Naive thymus-derived CD8-positive, alpha-beta T cell (primary cell): ENCODE measurements at places on chromosomes 12 and 14.
A peak's percentile ranks its signal among the peaks of the same experiment; 100 is the strongest.

- DNase-seq, result no peak
- H3K4me1 ChIP-seq, result peaks cover 21% of the 10 kb centered on the region
- H3K27ac ChIP-seq, result no peak overlapping the region
- no peak overlapping the region for H3K4me3 ChIP-seq
- H3K36me3 ChIP-seq, result no peaks in the 10 kb centered on the region
- H3K27me3 ChIP-seq, result peaks cover 63% of the 10 kb centered on the region
Observed at GRCh38 chr14:36516719-36517241, 3.3 kb downstream of the NKX2-1 start.

GRCh38 chr12:48980389-48980952 lies 2.3 kb downstream of the WNT1 start:
- H3K27me3 ChIP-seq, result peaks cover 21% of the 10 kb centered on the region
- H3K4me1 ChIP-seq, result peaks cover 32% of the 10 kb centered on the region
- peak; percentile 41 for DNase-seq
- peak overlapping the region; percentile 90 for H3K4me3 ChIP-seq

DNA sequence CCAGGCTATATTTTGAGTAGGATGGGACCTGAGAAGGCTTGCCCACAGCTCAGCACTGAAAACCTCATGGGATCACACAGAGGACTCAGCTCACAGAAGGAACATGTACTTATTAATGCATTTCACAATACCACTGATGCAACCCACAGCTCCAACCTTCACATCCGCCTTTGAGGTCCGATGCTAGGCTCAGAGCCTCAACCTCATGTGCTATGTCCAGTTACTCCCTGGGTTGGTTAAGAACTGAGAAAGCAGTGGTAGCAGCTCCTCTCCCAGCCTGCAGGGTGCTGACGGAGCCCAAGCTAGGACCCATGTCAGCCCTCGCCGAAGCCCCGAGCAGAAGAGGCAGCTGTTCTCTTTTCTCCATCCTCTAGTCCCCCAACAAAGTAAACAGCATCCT lies 52.9 kb downstream of the SPTB start:
- H3K4me3 ChIP-seq, result no peak overlapping the region
- H3K27ac ChIP-seq, result no peak overlapping the region
- H3K36me3 ChIP-seq, result no peaks in the 10 kb centered on the region
- no peak for DNase-seq
- H3K4me1 ChIP-seq, result peaks cover 6% of the 10 kb centered on the region

GRCh38 chr14:58297412-58297761 lies 968 bp upstream of the ARID4A start:
- no peaks in the 10 kb centered on the region for H3K27me3 ChIP-seq
- no peak for DNase-seq
- peaks cover 26% of the 10 kb centered on the region for H3K36me3 ChIP-seq

- H3K27me3 ChIP-seq, result peaks cover 14% of the 10 kb centered on the region
- H3K27ac ChIP-seq, result no peak overlapping the region
- H3K4me3 ChIP-seq, result no peak overlapping the region
- DNase-seq, result no peak
Observed at GRCh38 chr14:93369713-93370266, 22.8 kb downstream of the COX8C start.

DNA sequence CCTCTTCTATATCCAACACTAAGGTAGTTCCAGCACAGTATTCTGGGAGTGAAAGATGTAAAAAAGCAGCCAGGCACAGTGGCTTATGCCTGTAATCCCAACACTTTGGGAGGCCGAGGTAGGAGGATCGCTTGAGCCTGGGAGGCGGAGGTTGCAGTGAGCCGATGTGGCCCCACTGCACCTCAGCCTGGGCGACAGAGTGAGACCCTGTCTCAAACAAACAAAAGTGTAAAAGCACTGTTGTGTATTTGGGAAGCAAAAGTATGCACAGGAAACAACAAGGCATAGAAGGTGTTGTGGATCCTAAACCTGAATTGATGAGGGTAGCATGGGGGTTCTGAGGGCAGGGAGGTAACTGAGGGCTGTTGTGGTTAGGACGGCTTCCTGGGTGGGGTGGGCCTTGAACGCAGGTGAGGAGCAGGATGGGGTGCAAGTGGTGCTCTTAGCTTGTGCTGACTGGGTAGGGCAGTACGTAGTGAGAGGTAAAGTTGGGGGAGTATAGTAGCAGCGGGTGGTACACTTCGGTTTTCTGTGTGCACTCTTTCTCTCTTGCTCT lies 64.2 kb downstream of the RASSF3 start:
- H3K27ac ChIP-seq, result peak overlapping the region; percentile 96
- H3K27me3 ChIP-seq, result no peaks in the 10 kb centered on the region

GRCh38 chr12:120734210-120734609 lies 8.6 kb downstream of the ACADS start:
- H3K4me3 ChIP-seq, result no peak overlapping the region
- H3K36me3 ChIP-seq, result peaks cover 24% of the 10 kb centered on the region
- H3K4me1 ChIP-seq, result no peaks in the 10 kb centered on the region
- H3K27me3 ChIP-seq, result no peaks in the 10 kb centered on the region
- no peak for DNase-seq

- peaks cover 51% of the 10 kb centered on the region for H3K4me1 ChIP-seq
- H3K4me3 ChIP-seq, result no peak overlapping the region
- no peak overlapping the region for H3K27ac ChIP-seq
Observed at GRCh38 chr12:25001311-25001710, 52.4 kb upstream of the BCAT1 start.

GRCh38 chr12:103334466-103334865 lies 161.3 kb downstream of the C12orf42 start:
- H3K36me3 ChIP-seq, result peaks cover 4% of the 10 kb centered on the region
- H3K4me3 ChIP-seq, result no peak overlapping the region
- no peaks in the 10 kb centered on the region for H3K27me3 ChIP-seq
- DNase-seq, result no peak

DNA sequence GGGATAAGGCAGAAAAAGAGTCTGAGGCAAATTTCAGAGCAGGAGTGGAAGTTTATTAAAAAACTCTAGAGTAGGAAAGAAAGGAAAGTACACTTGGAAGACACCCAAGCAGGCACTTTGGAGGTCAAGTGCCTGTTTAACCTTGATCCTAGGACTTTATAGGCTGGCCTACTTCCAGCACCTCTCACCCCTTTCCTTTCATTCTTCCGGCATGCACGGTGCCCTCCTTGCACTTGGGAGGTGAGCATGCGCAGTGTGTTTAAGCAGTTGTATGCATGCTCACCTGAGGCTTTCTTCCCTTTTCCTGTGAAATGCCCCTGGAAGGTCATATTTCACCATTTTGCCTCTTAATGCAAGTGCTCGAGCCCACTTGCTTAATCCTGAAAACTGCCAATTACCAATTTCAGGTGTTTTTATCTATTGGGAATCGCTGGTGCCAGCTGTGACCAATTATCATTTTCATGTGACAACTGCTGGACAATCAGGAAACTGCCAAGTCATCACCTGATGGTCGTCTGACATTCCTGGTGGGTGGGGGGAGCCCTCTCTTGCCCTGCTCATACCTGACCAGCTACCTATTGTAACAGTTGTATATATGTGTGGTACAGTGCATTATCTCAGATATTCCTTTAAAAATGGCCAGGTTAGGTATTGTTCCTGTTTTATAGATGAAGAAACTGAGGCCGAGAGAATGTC lies 53.5 kb downstream of the SUDS3 start:
- peaks cover 3% of the 10 kb centered on the region for H3K4me1 ChIP-seq
- no peak overlapping the region for H3K27ac ChIP-seq
- peaks cover 14% of the 10 kb centered on the region for H3K36me3 ChIP-seq
- no peak overlapping the region for H3K4me3 ChIP-seq
- no peak for DNase-seq

GRCh38 chr14:50001999-50002925 lies 109.4 kb downstream of the ARF6 start:
- peaks cover 69% of the 10 kb centered on the region for H3K4me1 ChIP-seq
- H3K27ac ChIP-seq, result peak overlapping the region; percentile 97
- H3K4me3 ChIP-seq, result peak overlapping the region; percentile 94
- H3K36me3 ChIP-seq, result no peaks in the 10 kb centered on the region
- peak; percentile 39 for DNase-seq

DNA sequence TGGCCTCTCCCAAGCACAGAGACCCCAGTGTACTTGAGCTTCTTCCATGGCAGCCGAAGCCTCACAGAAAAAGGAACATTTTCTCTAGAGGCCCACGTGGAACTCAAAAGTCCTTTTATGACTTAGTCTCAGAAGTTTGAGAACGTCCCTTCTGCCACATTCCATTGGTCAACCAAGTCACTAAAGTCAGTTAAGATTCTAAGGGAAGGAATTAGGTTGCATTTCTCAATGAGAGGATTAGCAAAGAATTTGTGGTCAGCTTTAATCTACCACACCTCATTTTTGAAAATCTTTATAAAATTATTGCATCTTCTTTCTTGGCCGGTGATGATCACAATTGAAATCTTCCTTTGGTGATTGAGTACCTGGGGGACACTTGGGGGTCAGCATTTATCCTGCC lies 279.9 kb upstream of the TBX3 start:
- peaks cover 2% of the 10 kb centered on the region for H3K27me3 ChIP-seq
- H3K4me3 ChIP-seq, result no peak overlapping the region
- H3K36me3 ChIP-seq, result no peaks in the 10 kb centered on the region
- no peaks in the 10 kb centered on the region for H3K4me1 ChIP-seq
- H3K27ac ChIP-seq, result no peak overlapping the region

GRCh38 chr14:63867933-63868921 lies 15.4 kb downstream of the SYNE2 start:
- no peak for DNase-seq
- H3K27ac ChIP-seq, result peak overlapping the region; percentile 53
- H3K4me3 ChIP-seq, result peak overlapping the region; percentile 76
- H3K4me1 ChIP-seq, result peaks cover 62% of the 10 kb centered on the region
- H3K27me3 ChIP-seq, result no peaks in the 10 kb centered on the region

GRCh38 chr14:99820702-99821331 lies 27.6 kb downstream of the EML1 start:
- no peak overlapping the region for H3K4me3 ChIP-seq
- peaks cover 24% of the 10 kb centered on the region for H3K27me3 ChIP-seq
- no peak overlapping the region for H3K27ac ChIP-seq
- DNase-seq, result no peak

GRCh38 chr14:84777356-84777755 lies 752.6 kb upstream of the FLRT2 start:
- DNase-seq, result no peak
- H3K27me3 ChIP-seq, result no peaks in the 10 kb centered on the region
- H3K36me3 ChIP-seq, result no peaks in the 10 kb centered on the region
- no peaks in the 10 kb centered on the region for H3K4me1 ChIP-seq
- no peak overlapping the region for H3K4me3 ChIP-seq

DNA sequence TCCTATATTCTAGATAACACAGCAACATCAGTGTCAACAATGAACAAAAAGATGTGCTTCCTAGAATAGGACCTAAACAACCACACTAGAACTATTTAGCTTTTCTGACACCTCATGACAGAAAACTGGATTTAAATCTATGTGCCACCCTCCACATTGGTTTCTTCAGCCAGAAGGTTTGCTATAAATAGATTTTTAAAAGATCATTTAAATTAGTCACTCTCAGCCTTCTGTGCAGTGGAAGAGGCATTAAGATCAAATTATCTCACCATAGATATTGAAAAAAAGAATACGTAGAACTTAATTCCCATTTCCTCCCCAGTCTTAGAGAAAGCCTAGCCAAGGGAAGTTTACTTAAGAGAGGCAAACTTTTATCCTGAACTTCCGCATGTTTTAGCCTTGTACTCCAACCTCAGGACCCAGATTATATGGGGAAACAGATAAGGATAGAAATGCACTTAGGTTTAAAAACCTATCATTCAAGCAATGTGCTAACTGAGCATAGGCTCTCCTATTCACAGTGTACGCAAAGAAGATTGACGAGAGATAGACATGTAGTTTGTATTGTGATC lies 59.6 kb downstream of the NELL2 start:
- no peak for DNase-seq
- peaks cover 92% of the 10 kb centered on the region for H3K4me1 ChIP-seq
- peaks cover 12% of the 10 kb centered on the region for H3K36me3 ChIP-seq
- H3K4me3 ChIP-seq, result peak overlapping the region; percentile 18
- peak overlapping the region; percentile 94 for H3K27ac ChIP-seq

- H3K27me3 ChIP-seq, result no peaks in the 10 kb centered on the region
- H3K4me3 ChIP-seq, result no peak overlapping the region
- H3K27ac ChIP-seq, result no peak overlapping the region
- DNase-seq, result no peak
- no peaks in the 10 kb centered on the region for H3K4me1 ChIP-seq
- no peaks in the 10 kb centered on the region for H3K36me3 ChIP-seq
Observed at GRCh38 chr12:88307961-88308360, 165.9 kb downstream of the TMTC3 start.

DNA sequence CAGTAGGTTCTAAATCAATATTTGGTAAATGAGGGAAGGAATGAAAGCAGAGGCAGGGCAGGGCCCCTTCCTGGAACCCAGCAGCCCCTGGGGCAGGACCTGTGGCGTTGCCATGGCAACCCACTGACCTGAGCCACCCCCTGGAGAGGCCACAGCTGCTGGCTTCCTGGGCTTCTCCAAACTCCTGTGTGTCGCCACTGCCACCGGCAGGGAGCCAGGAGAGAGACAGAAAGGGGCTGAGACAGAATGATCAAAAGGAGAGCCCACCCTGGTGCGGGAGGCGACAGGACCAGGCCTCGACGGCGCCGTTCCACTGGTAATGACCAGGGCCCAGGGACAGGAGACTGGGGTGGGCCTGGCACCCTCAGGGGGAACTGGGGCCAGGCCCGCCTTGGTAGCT lies 18.2 kb downstream of the RFX4 start:
- no peak overlapping the region for H3K27ac ChIP-seq
- no peak for DNase-seq
- no peaks in the 10 kb centered on the region for H3K4me1 ChIP-seq
- H3K36me3 ChIP-seq, result no peaks in the 10 kb centered on the region
- H3K4me3 ChIP-seq, result no peak overlapping the region
- peaks cover 7% of the 10 kb centered on the region for H3K27me3 ChIP-seq

DNA sequence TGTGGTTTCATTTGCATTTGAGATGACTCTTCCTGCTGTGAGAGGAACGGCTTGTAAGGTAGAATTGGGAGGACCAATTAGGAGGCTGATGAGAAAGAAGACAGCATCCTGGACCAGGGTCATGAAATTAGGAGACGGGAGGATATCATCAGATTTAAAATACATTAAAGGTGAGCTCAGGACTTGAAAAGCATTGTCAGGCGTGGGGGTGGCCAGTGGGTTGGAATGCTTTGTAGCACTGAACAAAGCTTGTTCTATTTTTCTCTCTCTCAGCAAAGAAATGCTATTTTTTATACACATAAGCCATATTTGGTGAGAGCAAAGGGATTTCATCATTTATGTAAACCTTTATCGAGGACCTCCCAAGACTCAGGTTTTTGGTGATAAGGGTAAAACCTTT lies 157.5 kb downstream of the TMEM132D start:
- H3K27ac ChIP-seq, result no peak overlapping the region
- H3K4me1 ChIP-seq, result no peaks in the 10 kb centered on the region
- H3K4me3 ChIP-seq, result no peak overlapping the region
- DNase-seq, result no peak
- H3K36me3 ChIP-seq, result no peaks in the 10 kb centered on the region

- H3K27ac ChIP-seq, result no peak overlapping the region
- peaks cover 7% of the 10 kb centered on the region for H3K27me3 ChIP-seq
Observed at GRCh38 chr14:104872469-104873341, 7.6 kb downstream of the CEP170B start.
